Tibial nerve (tissue), 4 donors: ENCODE measurements at places on chromosomes 3 and 15.

GRCh38 chr3:181613813-181614212, 97.9 kb upstream of the SOX2 start:
- no peak for DNase-seq

- peak; percentile 47 for DNase-seq
These were observed 161.0 kb upstream of the UBE2E2 start for GRCh38 chr3:23041918-23042696.

DNA sequence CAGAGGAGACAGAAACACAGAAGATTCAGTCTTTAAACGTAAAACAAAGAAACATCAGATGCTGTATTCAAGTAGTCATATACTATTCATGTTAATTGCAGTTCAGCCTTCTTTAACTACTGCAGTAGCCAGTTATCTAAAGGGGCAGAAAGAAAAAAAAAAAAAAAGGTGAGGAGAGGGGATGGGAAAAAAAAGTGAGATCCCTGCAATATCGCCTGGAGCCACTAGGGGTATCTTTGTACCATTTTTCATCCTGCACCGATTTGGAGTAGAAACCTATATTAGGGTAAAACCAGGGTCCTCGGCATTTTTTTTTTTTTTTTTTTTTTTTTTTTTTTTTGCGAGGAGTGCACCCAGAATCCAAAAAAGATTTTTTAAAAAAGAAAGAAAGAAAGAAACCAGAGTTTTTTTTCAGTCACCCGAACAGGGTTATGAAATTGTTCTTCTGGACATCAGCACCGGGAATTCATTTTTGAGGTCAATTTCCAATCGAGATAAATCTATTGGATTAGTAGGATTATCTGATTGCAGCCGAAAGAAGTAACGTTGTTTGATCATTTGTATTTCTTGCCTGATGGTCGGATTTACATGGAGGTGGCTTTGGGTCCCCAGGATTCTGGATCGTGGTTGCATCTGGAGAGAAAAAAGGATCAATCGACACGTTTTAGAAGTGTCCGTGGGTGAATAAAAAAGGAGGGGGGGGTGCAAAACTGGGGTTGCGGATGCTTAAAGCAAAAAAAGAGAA, 186.7 kb downstream of the NLGN1 start:
- DNase-seq, result no peak

DNA sequence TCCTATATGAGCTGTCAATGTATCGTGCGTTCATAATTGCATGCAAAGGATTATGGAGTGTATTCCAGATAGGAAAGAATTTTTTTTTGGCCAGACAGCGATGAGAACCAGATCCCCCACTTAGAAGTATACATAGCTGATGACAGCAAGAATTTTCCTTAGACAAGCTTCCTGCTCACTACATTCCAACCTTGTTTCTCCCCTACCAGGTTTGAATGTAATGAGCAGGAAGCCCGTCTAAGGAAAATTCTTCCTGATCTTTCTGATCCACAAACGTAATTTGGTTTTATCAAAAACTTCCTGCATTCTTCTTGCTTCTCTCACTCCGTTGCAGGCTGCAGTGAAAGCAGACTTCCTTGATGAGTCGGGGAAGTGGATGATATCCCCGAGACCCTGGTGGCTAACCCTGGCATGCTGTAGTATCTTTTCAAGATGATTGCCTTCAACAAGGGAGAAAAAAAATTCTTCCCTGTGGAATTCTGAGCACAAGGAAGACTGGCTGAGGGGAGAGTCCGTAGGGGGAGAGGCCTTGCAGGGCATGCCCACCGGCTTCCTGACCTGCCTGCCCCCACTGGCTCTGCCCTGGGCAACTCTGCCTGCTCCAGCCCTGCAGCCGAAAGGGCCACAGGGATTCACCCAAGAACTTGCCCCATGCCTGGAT, 243.1 kb downstream of the TLE3 start:
- no peak for DNase-seq

GRCh38 chr3:78907367-78907766, 860.4 kb downstream of the ROBO1 start:
- no peak for DNase-seq

- no peak for DNase-seq
These were observed 4.8 kb upstream of the ARHGAP31 start for GRCh38 chr3:119289404-119289770.

DNA sequence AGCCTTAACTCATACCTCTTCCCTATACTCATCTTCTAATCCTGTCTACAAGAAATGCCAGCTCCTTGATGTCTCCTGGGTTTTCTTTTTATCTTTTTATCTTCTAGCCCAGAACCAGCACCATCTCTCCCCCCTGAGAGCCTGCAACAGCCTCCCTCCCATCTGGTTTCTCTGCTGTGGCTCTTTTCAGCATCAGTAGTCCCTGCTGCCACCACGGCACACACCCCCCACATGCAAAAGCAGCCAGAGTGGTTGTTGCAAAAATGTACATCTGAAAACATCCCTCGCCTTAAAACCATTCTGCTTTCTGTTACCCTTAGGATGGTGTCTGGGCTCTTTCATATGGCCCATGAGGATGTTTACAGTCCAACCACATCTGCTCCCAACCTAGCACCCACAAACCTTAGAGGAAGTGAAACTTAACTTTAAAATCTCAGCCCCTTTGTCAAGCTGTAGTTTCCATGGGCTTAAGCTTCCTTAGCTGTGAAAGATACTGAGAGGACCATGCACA, 775 bp downstream of the TTC21A start:
- DNase-seq, result no peak

- no peak for DNase-seq
These were observed 9.8 kb downstream of the SELENOS start for GRCh38 chr15:101267320-101268104.
